Activated CD4-positive, alpha-beta T cell treated with anti-CD3 and anti-CD28 coated beads, Interleukin-2, amount 50 U/mL, for 48 hours (primary cell): ENCODE measurements at places on chromosomes 16 and 17.
A peak's percentile ranks its signal among the peaks of the same experiment; 100 is the strongest.

GRCh38 chr17:80112471-80113032, 11.2 kb downstream of the GAA start:
- DNase-seq: no peak

- peak; percentile 92 for DNase-seq
These were observed at the start of gene AKAP1 for GRCh38 chr17:57084802-57085447. AKAP1 (plus strand) TSS chr17:57085246; CDS start chr17:57105465, 20,219 bp downstream.

- no peak for DNase-seq
These were observed 96.2 kb downstream of the BANP start for GRCh38 chr16:88047462-88047861.

DNA sequence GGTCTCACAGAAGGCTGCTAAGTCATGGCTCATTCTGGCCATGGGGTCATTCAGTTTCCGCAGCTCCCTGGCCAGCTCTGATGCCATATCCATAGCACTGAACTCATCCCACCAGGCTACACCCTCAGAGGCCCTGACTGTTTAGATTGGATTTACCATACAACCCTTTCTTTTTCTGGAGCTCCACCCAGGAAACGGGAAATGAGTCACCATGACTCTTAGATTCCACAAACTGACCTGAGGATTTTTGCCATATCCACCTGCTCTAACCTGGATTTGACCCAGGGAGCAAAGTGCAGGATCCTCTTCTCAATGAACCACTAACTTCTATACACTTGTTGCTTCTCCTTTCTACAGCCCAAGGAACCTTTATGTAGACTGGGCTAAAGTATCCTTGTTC, 20.3 kb upstream of the CALB2 start:
- DNase-seq: no peak

GRCh38 chr16:69188236-69188549, 1.2 kb downstream of the SNTB2 start:
- DNase-seq: peak; percentile 20
